Pancreas (tissue), 10 donors: ENCODE measurements at places on chromosomes 16 and 17. TPM values are rescaled to one million over a fixed set of nuclear protein-coding genes. Genes with fewer than 3 reads are reported as not detected.

DNA sequence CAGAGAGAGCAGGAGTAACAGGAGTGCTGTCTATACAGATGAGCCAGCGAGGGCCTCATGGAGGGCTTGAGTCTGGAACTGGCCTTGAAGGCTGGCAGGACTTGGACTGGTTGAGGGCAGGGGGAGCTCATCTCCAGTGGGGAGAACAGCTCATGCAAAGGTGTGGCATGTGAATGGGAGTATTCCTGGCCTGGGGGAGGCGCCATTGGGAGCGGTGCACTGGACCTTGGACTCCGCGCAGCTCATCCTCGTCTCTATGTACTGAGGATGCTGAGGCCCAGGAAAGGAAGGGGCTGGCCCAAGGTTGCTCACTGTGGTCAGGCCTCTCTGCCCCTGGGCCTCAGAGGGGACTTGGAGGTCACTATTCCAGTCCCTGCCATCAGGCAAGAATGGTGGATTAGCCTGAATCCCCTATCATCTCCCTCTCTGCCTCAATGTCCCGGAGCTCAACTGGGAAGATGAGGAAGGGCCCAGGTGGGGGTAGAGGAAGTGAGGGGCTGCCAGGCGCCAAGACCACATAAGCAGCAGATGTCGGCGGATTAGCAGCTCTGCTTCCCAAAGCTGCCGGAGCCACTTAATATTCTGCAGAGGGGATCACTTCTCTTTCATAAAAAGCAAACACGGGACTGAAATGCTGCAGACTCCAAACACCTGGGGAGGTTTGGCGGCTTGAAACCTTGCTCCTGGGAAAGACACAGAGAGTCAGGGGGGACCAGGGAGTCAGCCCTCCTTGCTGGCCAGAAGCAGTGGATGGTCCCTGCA, 88.9 kb downstream of the SDK2 start:
- no peak for DNase-seq

GRCh38 chr16:25110387-25110947, 1.1 kb upstream of the LCMT1 start:
- DNase-seq: no peak

DNA sequence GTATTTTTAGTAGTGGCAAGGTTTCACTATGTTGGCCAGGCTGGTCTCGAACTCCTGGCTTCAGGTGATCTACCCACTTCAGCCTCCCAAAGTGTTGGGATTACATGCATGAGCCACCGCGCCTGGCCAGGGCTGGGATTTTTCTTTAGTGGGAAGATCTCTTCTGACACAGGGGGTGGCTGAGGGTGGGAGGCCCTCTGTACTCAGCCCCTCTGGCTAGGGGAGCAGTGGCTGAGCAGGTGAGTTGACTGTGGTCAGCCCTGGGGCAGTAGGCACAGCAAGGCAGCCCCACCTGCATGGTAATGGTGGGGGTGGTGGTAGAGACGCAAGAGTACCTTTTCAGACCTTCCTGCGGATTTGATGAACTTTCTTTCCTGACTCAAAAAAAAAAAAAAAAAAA, 12.3 kb upstream of the GPRC5B start:
- no peak for DNase-seq

GRCh38 chr16:47694543-47694942, 233.4 kb downstream of the PHKB start:
- DNase-seq: no peak

DNA sequence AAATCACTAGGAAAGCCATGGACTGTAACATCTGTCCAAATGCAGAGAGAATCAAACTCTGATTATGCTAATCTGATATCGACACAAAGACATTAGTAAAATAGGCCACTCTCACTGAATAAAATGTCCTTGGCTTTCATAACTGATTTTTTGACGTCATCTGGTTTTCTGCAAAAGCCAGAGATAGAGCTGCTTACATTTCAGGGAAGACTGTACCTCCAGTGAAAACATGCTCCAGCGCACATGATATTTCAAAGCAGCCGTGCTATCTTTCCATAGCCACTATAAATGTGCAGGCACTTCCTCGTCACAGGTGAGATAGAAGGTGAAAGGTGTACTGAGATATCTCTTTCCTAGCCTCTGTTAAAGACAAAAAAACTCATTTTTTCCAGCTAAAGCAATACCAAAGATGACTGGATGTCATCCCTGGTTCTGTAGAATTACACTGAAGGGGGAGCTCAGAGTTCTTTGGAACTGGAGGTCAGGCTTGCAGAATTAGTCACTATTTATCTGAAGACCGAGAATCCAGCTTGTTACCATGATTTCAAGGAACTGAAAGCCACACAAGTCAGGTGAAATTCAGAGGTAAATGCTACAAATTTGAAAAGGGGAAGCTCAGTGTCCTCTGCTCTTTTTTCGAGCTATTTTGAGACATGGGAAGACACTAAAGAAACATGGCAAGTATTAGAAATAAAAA, 249.5 kb downstream of the CA10 start:
- no peak for DNase-seq

DNA sequence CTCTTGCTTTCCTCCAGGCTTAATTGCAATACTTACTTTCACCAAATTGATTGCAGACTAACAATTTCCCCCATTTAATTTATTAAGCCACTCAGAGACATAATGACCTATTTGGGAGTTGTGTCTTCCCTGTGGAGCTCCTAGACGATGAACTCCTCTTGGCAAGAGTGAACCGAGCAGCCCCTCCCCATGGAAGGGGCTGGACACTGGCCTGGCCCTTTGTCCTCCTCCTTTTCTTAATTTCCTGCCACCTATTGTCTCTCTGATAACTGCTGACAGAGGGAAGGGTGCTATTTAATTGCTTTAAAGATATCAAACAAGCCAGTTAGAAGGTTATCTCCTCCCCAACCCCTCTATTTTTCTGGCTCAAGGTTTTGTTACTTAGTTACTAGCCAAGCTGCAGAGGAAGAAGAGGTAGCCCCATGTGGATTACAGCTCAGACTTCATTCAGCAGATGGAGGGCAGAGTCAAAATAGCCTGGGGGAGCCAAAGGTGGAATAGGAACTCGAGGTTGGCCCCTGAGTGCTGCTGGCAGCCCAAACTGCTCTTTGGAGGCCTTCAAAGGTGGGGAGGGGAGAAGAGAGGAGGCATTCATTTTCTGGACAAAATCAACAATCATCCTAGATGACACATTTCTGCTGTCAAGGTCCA, 3.7 kb upstream of the SSTR2 start:
- no peak for DNase-seq

- no peak for DNase-seq
Measured at GRCh38 chr17:75751676-75752404, 13.2 kb downstream of the GALK1 start.

DNA sequence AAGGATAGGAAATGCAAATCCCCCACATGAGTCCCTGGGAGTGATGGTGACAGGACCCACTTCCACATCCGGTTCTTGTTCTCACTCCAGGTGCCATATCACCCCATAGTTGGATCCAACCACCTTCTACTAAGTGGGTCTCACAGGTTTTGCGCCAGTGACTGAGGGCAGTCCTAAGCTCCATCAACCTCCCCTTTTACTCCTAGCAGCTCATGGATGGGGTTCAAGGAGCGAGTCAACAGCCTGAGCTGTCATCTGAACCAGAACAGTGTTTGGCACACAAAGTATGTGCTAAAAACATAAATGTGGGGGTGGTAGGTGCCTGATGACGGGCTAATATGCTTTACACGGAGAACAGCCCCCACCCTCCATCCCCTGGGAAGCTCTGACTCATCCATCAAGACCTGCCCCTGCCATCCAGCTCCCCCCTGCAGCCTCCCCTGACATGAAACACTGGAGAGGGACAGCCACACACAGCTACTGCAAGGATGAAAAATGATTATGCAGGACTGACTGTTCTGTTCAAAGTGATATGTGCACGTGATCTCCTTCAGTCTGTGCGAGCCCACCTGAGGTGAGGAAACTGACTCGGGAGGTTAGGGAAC, 143.2 kb upstream of the CDH5 start:
- DNase-seq: no peak

GRCh38 chr16:88783391-88784073, 1.5 kb downstream of the PIEZO1 start:
- DNase-seq: no peak

- DNase-seq: no peak
Measured at GRCh38 chr17:61221181-61221580, 178.5 kb upstream of the TBX2 start.

GRCh38 chr17:5769593-5770354, 185.5 kb upstream of the NLRP1 start:
- no peak for DNase-seq

DNA sequence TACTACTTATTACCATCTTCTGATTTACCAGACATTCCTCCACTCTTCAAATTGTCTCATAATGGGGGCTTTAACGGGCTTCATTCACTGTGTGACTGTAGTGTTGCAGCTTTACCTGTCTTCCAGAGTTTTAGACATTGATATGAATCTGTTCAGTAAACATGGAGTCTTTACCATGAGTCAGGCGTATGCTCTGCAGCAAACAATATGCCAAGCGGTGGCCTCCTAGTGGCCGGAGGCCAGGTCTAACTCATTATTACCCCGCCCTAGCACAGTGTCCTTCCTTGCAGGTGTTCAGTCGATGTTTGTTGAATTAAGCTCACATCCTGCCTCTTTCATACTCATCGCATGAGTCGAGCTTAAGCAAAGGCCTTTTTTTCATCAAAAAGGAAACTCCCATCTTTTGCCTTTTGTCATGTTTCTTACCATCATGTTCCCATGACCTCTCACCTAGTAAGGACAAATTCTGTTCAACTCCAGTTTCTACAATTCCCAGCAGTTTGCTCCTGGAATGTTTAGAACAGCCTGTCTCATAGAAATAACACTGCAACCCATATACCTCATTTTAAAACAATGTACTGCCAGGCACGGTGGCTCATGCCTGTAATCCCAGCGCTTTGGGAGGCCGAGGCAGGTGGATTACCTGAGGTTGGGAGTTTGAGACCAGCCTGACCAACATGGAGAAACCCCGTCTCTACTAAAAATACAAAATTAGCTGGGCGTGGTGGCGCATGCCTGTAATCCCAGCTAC, 39.4 kb downstream of the TUBD1 start:
- peak; percentile 77 for DNase-seq

DNA sequence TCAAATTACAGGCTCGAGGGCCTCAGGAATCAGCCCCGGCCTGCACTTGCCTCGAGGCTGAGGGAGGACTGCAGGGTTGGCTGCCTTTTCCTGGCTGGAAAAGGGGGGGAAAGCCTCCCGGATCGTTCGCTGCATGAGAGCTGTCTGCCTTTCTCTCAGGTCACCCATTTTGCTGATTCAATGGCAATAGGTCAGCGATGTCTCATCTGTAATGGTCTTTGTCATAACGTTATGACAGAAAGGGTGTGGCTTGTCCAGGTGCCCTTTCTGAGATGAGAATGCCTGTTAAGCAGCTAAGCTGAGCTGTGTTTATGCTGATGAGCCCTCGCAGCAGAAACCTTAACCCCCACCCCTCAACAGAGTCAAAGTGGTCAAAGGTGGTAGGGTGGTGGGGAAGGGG, 81.8 kb downstream of the AKAP1 start:
- DNase-seq: no peak

GRCh38 chr16:20897922-20898321, 2.2 kb downstream of the DCUN1D3 start:
- no peak for DNase-seq

DNA sequence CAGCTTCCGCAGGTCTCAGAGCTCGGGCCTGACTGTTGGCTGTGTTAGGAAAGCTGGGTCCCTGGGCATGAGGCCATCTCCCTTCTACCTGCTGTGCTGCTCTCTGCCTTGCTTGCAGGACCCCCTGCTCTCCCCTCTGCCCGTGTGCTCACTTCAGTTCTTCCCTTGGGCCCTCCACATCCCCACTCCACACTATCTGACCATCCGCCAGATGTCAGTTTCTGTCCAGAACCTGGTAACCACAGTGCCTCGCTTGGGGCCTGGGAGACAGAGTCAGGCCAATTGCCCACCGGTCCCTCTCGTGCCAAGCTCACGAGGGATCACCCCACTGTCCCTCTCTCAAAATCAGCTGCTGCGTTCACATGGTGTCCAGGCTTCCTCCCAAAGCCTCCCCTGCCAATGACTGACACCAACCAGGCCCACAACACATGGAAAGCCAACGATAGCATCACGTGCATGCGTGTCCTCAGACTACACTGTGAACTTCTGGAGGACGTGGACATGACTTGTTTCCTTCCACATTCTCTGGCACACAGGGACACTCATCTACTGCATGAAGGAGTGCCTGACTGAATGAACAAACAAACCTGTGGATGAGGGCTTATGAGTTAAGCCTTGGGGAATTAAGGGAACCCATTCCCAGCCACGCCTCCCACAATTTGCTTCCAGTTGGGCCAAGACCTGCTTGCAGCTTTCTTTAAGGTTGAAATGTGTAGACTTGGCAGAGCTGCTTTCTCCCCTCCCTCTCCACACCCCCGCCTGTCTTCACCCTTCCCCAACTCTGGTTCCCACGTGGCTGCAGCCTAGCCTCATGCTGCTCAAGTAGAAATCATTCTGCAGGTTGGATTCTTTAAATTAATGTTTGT, 72.5 kb upstream of the ZNF423 start:
- no peak for DNase-seq

- no peak for DNase-seq
Measured at GRCh38 chr16:8877894-8878522, 4.1 kb upstream of the LITAFD start.

- no peak for DNase-seq
Measured at GRCh38 chr16:48441863-48442279, 56.7 kb upstream of the SIAH1 start.

- no peak for DNase-seq
Measured at GRCh38 chr16:69476920-69477443, 52.6 kb downstream of the CYB5B start.

DNA sequence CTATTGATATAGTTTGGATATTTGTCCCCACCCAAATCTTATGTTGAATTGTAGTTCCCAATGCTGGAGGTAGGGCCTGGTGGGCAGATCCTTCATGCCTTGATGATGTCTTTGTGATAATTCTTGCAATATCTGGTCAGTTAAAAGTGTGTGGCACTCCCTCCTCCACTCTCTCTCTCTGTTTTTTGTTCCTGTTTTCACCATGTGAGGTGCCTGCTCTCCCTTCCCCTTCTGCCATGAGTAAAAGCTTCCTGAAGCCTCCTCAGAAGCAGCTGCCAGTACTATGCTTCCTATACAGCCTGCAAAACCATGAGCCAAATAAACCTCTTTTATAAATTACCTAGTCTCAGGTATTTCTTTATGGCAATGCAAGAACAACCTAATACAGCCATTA, 47.3 kb downstream of the TOM1L2 start:
- DNase-seq: no peak

The CHST6 gene
- 0.25 TPM for total RNA-seq

The EPOP gene
- total RNA-seq: 3.2 TPM

The KRTAP4-4 gene
- total RNA-seq: not detected

The SLX4 gene
- total RNA-seq: 2.8 TPM

The KRT12 gene
- total RNA-seq: not detected

The CTRL gene
- 624 TPM for total RNA-seq

The ZNF286A gene
- total RNA-seq: 7.6 TPM

The MT1B gene
- not detected for total RNA-seq
